ENCODE measurements at places on chromosomes 11 and 22. TPM values are rescaled to one million over a fixed set of nuclear protein-coding genes. Genes with fewer than 3 reads are reported as not detected.

GRCh38 chr11:126186025-126186698 lies 25.3 kb downstream of the RPUSD4 start:
- no peak for DNase-seq

- DNase-seq = no peak
These were observed 712 bp downstream of the CERK start for GRCh38 chr22:46737105-46737975.

- DNase-seq = no peak
These were observed 24.8 kb downstream of the PAK1 start for GRCh38 chr11:77449060-77449521.

- no peak for DNase-seq
These were observed 9.1 kb downstream of the PPP6R3 start for GRCh38 chr11:68469642-68470041.

- DNase-seq = no peak
These were observed 35.3 kb downstream of the PPM1F start for GRCh38 chr22:21917181-21917958.

- no peak for DNase-seq
These were observed 25.9 kb downstream of the IGSF9B start for GRCh38 chr11:133930767-133931448.

- DNase-seq = no peak
These were observed 1.9 kb upstream of the SSTR3 start for GRCh38 chr22:37213941-37214730.

DNA sequence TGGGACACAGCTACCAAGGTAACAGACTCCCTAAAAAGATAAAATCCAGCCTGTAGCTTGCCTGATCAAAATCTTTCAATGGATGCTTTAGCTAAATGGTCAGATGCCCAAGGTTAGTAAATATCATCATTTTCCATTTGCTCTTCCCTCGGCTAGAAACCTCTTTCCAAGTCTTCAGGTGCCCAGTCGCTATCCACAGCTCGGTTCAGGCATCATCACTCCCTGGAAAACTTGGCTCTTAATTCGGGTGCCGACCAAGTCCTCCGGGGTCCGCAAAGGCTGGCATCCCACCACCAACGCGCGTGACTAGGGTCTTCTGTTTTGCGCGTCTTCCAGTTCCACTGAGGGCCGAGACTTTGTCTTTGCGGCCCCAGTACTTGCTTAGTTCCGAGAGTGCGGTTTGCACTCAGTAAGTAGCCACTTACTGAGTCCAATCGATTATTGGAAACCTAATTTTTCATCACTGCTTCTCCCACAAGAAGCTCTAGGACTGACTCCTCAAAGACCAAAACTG lies 44.3 kb downstream of the OR4D9 start:
- DNase-seq = no peak

- no peak for DNase-seq
These were observed 1496.5 kb downstream of the FAM181B start for GRCh38 chr11:81237139-81237538.

TRPC6 gene
- not detected for total RNA-seq

ACP2 gene
- 34.7 TPM for total RNA-seq

Measured in HFFc6 (cell line).